ENCODE measurements at places on chromosomes 5 and 9.

GRCh38 chr5:14712131-14712530 is 47.6 kb downstream of the OTULIN start:
- DNase-seq: no peak

- no peak for DNase-seq
These were observed 31.0 kb upstream of the FSD1L start for GRCh38 chr9:105416840-105417239.

DNA sequence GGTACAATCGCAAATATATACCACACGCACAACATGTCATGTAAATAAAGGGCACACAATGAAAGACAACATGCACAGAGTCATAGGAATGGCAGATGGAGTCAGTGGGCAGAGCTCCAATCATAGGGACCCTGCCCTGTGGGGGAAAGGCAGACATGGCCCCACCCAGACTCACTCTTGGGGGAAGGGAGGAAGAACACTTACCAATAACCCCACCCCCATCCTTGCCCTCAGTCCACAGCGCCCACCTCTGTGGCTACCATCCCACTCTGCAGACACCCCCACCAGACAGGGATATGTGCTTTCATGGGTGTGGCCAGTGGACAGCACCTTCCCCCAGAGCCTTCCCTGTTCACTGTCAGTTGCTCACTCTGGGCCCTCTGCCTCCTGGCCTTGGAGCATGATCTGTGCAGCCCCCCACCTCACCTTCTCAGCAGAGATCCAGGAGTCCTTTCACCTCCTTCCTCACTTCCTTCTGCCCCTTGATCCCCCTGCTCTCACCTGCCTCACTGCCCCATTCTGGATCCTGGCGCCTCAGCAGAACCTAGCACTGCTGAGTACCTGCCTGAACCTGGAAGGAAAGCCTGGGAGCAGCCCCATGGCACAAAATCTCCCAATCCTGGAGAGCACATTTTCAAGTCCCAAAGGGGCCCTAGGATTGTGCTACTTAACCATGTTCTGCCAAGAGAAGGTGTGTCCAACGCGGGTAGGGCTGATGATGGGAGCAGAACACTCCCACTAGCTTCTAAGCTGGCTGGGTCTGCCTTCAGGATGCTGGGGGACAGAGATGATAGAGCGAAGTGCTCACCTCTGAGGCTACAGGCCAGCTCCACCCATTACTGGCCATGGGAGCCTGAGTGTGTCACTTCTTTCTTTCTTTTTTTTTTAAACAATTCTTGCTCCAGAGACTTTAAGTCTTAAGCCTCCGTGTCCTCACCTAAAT is 1.5 kb upstream of the PHF19 start:
- no peak for DNase-seq

GRCh38 chr9:89522261-89522958 is 24.5 kb upstream of the SEMA4D start:
- DNase-seq: no peak

- no peak for DNase-seq
These were observed 73.7 kb downstream of the SLC1A3 start for GRCh38 chr5:36680066-36680465.

- no peak for DNase-seq
These were observed 23.9 kb upstream of the SLC25A51 start for GRCh38 chr9:37927601-37928551.

DNA sequence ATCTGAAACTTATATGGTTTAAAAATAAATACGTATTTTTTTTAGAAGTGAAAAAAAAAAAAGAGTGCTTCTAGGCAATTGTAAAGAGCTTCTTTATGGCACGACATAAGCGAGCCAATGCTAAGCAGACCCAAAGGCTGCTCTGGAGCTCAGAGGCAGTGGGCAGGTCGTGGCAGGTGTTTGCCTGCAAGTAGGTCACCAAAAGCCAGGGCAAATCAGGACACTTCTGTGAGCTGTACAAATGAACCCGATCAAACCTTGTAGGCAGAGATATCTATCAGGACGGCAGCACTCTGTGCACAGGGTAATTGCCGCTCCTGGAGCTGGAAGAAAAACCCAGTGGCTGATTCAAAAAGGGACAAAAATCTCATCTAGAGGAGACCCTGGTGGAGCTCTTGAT is 75.9 kb downstream of the IRX2 start:
- no peak for DNase-seq

- DNase-seq: no peak
These were observed 104.1 kb downstream of the MTREX start for GRCh38 chr5:55411876-55412275.

GRCh38 chr9:2849941-2850340 is 6.0 kb upstream of the PUM3 start:
- DNase-seq: no peak

- DNase-seq: no peak
These were observed 47.7 kb downstream of the SPTAN1 start for GRCh38 chr9:128600099-128600498.

GRCh38 chr9:34332076-34332964 is 3.0 kb downstream of the NUDT2 start:
- no peak for DNase-seq

GRCh38 chr9:129597355-129598088 is 23.4 kb downstream of the C9orf50 start:
- DNase-seq: peak; percentile 80

DNA sequence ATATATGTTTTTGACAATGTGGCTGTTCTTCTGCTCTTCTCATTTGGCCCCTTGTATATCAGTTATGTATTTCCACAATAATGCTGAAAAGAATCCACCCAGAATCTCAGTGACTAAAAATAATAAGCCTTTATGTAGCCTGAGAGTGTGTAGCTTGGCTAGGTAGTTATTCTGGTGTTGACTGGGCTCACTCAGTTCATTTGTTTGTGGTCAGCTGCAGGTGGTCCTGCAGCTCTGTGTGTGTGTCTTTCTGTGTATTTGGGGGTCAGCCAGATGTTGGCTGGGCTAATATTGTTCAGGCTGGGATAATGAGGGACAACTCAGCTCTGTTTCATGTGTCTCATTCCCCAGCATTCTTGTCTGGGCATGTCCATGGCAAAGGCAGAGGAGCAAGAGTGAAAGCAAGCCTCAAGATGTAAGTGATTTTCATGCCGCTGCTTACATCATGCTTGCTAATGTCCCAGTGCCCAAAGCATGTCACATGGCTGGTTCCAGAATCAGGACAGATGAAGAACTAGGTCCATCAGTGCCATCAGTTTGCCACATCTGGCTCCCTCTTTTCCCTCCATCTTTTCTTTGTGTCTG is 162.8 kb downstream of the KCTD16 start:
- DNase-seq: no peak

GRCh38 chr5:9157811-9158210 is 388.1 kb downstream of the SEMA5A start:
- no peak for DNase-seq

GRCh38 chr9:37390759-37391158 is 31.7 kb upstream of the GRHPR start:
- DNase-seq: no peak

DNA sequence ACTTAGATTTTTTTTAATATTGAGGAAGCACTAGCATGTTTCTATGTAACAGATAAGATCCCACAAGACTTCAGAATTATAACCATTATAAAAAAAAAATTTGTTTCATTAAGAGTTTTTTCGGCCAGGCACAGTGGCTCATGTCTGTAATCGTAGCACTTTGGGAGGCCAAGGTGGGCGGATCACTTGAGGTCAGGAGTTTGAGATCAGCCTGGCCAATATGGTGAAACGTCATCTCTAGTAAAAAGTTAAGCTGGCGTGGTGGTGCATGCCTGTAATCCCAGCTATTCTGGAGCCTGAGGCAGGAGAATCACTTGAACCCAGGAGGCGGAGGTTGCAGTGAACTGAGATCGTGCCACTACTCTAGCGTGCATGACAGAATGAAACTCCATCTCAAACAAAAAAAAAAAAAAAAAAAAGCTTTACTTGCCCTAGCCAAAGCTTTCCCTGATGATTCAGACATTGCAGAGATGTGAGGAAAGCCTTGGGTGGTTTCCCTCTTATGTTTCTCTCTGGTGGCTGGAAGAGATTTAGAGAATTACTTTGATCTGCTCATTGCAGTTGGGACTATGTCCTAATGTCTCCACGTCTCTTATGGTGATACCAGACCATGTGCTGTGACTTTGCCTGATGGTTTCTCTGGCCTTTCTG is 65.4 kb downstream of the EGFLAM start:
- DNase-seq: no peak

GRCh38 chr5:96111080-96111756 is 149.6 kb upstream of the ELL2 start:
- no peak for DNase-seq

DNA sequence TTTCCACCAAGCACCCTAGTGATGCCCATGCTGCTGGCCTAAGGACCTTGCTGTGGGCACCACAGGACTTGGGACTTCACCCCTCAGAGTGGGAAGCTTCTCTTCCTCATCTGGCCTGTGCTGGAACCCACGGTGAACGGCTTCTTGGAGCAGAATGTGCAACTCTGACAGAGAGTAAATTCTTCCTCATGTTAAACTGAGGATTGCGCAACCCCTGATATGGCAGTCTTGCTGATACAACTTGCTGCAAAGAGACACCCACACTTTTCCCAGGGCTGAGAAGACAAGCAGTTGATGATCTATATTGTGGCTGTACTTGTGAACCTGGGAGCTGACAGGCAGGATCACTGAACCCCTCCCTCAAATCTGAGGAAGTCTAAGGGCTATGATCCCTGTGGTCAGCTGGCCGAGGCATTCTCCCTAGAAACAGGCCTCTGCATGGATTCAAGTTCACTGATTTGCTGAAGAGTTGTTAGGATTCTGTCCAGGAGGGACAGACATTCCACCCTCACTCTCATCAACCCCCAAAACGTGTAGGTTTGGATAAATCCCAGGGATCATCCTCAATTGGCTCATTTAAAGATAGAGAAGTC is 307.2 kb downstream of the MTRR start:
- no peak for DNase-seq

GRCh38 chr9:3526997-3527940 is 1.5 kb upstream of the RFX3 start:
- DNase-seq: no peak

GRCh38 chr9:38006163-38006562 is 62.9 kb downstream of the SHB start:
- DNase-seq: no peak

GRCh38 chr9:31119890-31120454 is 1264.5 kb upstream of the ACO1 start:
- DNase-seq: no peak

GRCh38 chr5:164302533-164303235 is 797.3 kb downstream of the MAT2B start:
- no peak for DNase-seq

DNA sequence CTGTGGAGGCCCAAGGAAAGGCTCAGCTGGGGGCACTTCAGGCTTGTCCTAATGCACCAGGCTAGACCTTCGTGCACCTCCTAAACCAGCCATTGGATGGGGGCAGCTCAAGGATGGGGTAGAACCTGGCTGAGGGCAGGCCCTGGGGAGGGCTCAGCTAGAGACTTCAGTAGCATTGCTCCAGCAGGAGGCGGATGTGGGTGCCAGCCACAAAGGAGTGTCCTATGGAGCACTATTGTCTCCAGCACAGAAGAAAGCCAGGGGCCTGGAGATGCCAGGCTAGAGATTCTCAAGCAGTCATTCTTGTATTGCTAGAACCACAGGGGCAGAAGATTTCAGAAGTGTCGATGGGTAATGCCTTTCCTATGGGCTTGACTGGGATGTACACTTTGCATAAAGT is 131.8 kb downstream of the SYK start:
- no peak for DNase-seq

DNA sequence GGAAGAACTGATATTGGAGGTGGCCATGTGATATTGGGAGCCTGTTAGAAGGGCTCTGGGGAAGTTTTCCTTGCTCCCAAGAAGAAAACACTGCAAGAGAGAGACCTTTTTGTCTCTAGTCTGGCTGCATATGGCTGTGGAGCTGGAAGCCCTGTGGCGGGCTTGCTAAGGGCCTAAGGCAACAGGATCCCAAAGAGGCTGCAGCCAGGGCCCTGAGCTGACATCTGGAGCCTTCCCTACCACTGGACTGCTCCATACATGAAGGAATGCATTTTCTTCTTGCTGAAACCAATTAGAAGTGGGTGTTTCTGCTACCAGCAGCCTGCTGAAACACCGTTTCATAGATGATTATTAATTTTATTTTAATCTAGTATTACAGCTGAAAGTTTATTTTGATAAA is 42.2 kb downstream of the GNAQ start:
- DNase-seq: no peak

GRCh38 chr9:34962546-34962945 is 4.5 kb downstream of the PHF24 start:
- DNase-seq: no peak

DNA sequence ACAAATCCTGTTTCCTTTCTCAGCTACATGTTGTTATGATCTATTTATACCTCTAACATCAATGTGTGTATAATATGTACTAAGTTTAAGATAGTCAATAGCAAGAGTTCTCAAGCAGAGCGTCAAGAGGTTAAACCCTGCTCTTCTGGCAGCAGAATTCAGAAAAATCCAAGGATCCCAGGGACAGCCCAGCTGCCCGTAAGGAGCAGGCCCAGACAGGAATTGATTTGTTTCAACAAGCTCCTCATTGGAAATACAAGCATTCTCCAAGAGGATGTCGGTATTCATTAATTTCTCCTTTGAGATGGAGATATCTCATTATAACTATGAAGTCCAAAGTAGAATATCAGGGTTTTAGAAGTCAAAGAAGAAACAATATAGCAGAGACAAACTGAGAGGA is 14.9 kb downstream of the EFNA5 start:
- DNase-seq: no peak

DNA sequence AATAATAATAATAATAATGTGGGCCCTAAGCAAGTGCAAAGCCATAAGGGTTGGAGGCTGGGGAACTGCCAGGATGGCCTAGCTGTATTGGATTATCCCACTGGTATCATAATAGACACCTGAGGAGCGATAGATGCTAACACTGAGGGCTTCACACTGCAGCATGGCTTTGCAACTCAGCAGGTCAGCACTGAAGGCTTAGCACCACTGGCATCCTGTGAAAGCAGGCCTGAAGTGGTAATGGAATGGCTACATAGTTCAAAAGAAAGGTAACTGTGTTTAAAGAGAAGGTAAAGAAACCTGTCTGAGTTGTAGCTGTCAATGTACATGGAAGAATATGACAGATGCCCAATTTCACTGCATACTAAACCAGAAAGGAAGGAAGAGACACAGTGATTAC is 359.0 kb downstream of the OSTF1 start:
- DNase-seq: no peak

GRCh38 chr5:111902436-111902835 is 145.4 kb upstream of the NREP start:
- DNase-seq: no peak

DNA sequence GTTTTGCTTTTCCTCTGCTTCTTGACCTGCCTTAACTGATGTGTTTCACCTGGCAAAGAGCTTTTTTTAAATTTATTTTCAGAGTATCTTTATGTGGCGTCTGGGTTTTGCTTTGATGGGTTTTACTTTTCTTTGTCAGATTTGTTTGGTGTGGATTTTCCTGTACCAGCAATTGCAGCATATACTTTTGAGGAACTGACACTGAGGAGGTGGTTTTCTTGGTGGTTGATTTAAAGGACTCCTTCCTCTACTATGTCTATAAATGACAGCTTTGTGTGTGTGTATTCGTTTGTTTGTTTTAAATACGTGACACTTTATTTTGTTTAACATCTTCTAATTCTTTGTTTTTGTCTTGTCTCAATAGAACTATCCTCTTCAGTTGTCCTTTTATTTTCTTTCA is 1071.9 kb upstream of the ARRDC3 start:
- no peak for DNase-seq
